Small intestine (tissue), 16 donors: ENCODE measurements at places on chromosomes 12 and 14. TPM values are rescaled to one million over a fixed set of nuclear protein-coding genes. Genes with fewer than 3 reads are reported as not detected.

GRCh38 chr14:90624732-90625400 lies 191.4 kb downstream of the TTC7B start:
- H3K27me3 ChIP-seq: no peaks in the 10 kb centered on the region
- H3K4me3 ChIP-seq: no peak overlapping the region
- no peak for DNase-seq
- H3K36me3 ChIP-seq: no peaks in the 10 kb centered on the region
- H3K4me1 ChIP-seq: no peaks in the 10 kb centered on the region

GRCh38 chr14:84112589-84112988 lies 1417.4 kb upstream of the FLRT2 start:
- H3K4me3 ChIP-seq: no peak overlapping the region
- H3K27me3 ChIP-seq: no peaks in the 10 kb centered on the region
- DNase-seq: no peak
- H3K27ac ChIP-seq: no peak overlapping the region
- H3K36me3 ChIP-seq: no peaks in the 10 kb centered on the region

DNA sequence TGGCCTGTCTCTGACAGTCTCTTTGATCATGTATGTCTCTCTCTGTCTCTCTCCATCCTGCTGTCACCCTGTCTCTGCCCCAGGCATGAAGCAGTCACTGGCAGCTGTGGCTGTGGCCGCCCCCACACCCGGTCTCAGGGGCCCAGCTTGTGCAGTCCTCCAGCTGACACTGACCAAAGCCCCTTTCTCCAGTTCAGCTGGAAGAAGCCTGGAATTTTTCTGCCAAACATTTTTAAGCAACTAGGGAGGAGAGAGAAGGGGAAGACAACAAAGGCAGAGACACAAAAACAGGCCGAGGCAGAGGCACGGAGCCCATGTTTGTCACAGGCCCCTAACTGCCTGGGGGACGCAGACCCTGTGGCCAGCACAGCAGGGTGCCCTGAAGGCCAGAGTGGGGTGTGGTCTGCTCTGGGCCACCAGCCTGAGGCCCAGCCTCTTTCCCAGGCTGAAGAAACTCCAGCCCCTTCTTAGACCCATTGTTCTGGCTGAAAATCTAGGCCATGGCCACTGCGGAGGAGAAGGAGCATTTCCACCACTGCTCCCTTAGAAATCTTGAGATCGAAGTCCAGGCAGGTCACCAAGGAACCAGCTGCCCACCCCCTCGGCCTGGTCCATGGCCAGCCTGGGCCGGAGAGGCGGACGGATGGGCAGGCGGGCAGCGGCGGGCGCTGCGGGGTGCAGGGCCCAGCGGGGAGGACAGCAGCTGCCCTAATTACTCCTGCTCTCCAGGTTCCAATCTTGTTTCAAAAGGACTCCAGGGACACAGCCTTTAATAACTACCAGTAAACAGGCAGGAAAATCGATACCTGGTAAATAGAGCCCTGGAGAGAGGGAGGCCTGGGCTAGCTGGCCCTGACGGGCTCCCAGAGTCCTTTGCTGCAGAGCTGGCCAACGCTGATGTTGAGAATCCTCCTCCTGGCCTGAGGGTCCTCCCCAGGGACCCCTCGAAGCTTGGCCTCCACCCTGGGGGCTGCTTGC lies 14.9 kb downstream of the DTX1 start:
- no peaks in the 10 kb centered on the region for H3K27me3 ChIP-seq
- no peak overlapping the region for H3K4me3 ChIP-seq
- no peak overlapping the region for H3K27ac ChIP-seq
- DNase-seq: no peak
- H3K4me1 ChIP-seq: no peaks in the 10 kb centered on the region

GRCh38 chr14:38777401-38777800 lies 325.6 kb downstream of the SEC23A start:
- no peak overlapping the region for H3K4me3 ChIP-seq
- no peak overlapping the region for H3K27ac ChIP-seq
- no peaks in the 10 kb centered on the region for H3K36me3 ChIP-seq
- H3K27me3 ChIP-seq: no peaks in the 10 kb centered on the region

DNA sequence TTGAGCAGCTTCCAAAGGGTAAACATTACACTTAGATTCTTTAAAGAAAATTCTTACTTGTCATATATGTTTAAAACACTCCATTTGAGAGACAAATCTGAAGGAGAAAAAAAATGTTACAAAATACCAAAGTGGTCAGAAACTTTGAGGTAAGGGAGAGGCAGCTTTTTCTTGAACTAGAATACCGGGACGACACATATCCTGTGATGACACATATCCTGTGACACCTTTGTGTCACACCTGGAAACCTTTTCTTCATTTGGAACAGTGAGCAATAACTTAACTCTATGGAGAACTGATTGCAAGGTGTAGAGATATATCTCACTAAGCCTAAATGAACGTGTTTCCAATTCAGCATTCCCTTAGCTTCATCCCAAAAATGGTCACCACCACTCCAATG lies 4.6 kb upstream of the GRIN2B start:
- no peaks in the 10 kb centered on the region for H3K36me3 ChIP-seq
- DNase-seq: no peak
- no peaks in the 10 kb centered on the region for H3K4me1 ChIP-seq
- H3K27ac ChIP-seq: no peak overlapping the region

DNA sequence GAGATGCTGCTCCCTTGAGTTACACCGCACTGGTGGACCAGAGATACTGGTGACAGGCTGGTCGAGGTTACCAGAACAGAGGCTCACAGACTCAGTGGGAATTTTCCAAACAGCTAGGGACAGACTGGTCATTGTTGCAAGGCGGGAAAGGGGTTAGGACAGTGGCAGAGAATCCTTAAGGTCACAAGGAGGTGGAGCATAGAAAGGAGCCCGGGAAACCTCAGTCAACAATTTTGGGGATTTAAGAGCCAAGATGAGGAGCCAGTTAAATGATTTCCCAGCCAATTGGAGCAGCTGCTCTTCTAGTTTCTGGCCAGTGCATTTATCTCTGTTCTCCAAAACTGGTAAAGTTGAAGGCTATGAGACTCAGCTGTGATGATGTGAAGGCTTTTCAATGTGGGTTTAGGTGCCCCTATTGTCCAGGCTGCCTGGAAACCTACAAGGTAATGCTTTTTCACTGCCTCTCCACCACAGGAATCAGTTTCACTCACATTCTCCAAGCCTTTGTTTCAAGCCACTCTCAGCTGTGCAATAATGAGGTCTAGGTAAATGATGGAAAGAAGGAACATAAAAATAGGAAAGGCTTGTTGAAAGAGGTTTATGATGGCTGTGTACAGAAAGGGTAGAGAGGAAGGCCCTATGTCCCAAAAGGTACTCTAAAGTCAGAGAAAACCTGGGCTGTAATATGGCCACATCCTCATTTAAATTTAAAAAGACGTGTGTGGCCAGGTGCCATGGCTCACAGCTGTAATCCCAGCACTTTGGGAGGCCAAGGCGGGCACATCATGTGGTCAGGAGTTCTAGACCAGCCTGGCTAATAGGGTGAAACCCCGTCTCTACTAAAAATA lies 7.0 kb upstream of the TNS2 start:
- H3K4me3 ChIP-seq: no peak overlapping the region
- no peak overlapping the region for H3K27ac ChIP-seq
- H3K36me3 ChIP-seq: peaks cover 1% of the 10 kb centered on the region
- peaks cover 4% of the 10 kb centered on the region for H3K4me1 ChIP-seq
- DNase-seq: no peak

GRCh38 chr12:64678248-64678647 lies 68.0 kb downstream of the RASSF3 start:
- no peaks in the 10 kb centered on the region for H3K27me3 ChIP-seq
- no peak for DNase-seq
- no peak overlapping the region for H3K4me3 ChIP-seq
- no peaks in the 10 kb centered on the region for H3K36me3 ChIP-seq

- no peak overlapping the region for H3K4me3 ChIP-seq
- peaks cover 13% of the 10 kb centered on the region for H3K4me1 ChIP-seq
- H3K27me3 ChIP-seq: no peaks in the 10 kb centered on the region
- no peak for DNase-seq
- H3K36me3 ChIP-seq: peaks cover 51% of the 10 kb centered on the region
- H3K27ac ChIP-seq: no peak overlapping the region
Observed at GRCh38 chr12:12480074-12480473, 82.6 kb downstream of the DUSP16 start.

GRCh38 chr12:46227616-46228015 lies 41.2 kb downstream of the SLC38A1 start:
- H3K4me1 ChIP-seq: no peaks in the 10 kb centered on the region
- no peak for DNase-seq
- H3K27ac ChIP-seq: no peak overlapping the region
- H3K36me3 ChIP-seq: peaks cover 3% of the 10 kb centered on the region

GRCh38 chr12:1862973-1863372 lies 42.6 kb downstream of the LRTM2 start:
- no peak overlapping the region for H3K4me3 ChIP-seq
- no peaks in the 10 kb centered on the region for H3K27me3 ChIP-seq
- no peak overlapping the region for H3K27ac ChIP-seq

DNA sequence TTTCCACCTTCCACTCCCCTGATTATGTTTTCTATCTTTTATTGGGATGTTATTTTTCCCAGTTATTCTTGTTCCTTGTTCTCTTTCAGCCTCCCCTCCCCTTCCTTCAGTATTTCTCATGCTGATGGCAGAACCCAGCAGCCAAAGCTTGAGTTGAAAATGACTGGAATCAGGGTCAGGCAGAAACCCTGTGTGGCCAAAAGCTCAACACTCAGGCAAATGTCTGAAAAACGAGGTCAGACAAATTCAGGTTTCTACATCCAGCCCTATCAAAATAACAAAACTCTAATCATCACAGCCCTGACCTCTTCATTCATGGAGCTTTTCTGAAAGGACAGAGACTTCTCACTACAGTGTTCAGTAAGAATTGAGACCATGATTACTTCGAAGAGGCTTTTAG lies 134.6 kb downstream of the PTPRR start:
- no peak overlapping the region for H3K4me3 ChIP-seq
- no peak overlapping the region for H3K27ac ChIP-seq
- H3K36me3 ChIP-seq: no peaks in the 10 kb centered on the region
- no peak for DNase-seq
- H3K27me3 ChIP-seq: no peaks in the 10 kb centered on the region
- H3K4me1 ChIP-seq: no peaks in the 10 kb centered on the region

DNA sequence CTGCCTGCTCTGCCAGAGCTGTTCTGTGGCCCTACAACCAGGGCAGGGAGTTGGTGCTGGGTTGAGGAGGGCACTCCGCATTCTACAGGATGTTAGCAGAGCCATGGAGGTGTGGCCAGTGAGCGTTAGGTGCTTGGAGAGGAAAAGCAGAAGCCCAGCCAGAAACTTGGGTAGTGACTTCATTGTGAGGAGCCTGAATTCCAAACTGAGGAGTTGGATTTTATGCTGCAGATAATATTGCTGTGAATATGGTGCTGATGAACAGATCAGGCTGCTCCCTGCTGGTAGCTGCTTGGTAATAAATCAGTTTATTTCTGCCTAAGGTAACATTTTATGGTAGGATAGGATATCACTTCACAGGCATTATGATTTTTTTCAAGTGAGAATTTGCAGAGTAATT lies 7.1 kb upstream of the CCDC175 start:
- no peaks in the 10 kb centered on the region for H3K27me3 ChIP-seq
- no peak overlapping the region for H3K27ac ChIP-seq
- H3K4me1 ChIP-seq: no peaks in the 10 kb centered on the region
- H3K36me3 ChIP-seq: no peaks in the 10 kb centered on the region
- no peak for DNase-seq

DNA sequence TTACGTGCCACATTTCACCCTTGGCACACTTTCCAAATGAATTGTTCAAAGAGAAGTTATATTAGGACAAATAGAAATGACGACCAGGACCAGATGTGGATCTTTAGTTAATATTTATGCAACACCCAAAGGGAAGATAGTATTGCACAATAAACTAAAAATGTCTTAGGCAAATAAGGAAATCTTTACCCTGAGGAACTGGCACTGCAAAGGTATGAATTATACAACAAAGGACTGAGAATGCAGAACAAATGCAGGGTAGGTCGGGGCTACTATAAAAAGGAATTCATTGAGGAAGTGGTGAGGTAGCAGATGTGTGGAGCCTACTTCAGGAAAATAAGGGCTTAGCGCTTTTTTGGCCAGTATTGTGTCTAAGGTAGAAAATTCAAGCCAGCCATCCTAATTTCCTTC lies 3.9 kb upstream of the TMTC2 start:
- DNase-seq: peak; percentile 8
- H3K36me3 ChIP-seq: no peaks in the 10 kb centered on the region
- no peaks in the 10 kb centered on the region for H3K27me3 ChIP-seq
- no peaks in the 10 kb centered on the region for H3K4me1 ChIP-seq
- H3K4me3 ChIP-seq: no peak overlapping the region

GRCh38 chr12:27331291-27331926 lies 1.2 kb upstream of the BMAL2 start:
- no peaks in the 10 kb centered on the region for H3K27me3 ChIP-seq
- H3K27ac ChIP-seq: no peak overlapping the region
- H3K4me1 ChIP-seq: peaks cover 9% of the 10 kb centered on the region
- no peak overlapping the region for H3K4me3 ChIP-seq
- no peaks in the 10 kb centered on the region for H3K36me3 ChIP-seq

- H3K36me3 ChIP-seq: peaks cover 6% of the 10 kb centered on the region
- DNase-seq: no peak
- no peaks in the 10 kb centered on the region for H3K27me3 ChIP-seq
- H3K27ac ChIP-seq: no peak overlapping the region
- H3K4me1 ChIP-seq: peaks cover 4% of the 10 kb centered on the region
- H3K4me3 ChIP-seq: no peak overlapping the region
Observed at GRCh38 chr14:73889376-73889775, 2.7 kb downstream of the ZNF410 start.

DNA sequence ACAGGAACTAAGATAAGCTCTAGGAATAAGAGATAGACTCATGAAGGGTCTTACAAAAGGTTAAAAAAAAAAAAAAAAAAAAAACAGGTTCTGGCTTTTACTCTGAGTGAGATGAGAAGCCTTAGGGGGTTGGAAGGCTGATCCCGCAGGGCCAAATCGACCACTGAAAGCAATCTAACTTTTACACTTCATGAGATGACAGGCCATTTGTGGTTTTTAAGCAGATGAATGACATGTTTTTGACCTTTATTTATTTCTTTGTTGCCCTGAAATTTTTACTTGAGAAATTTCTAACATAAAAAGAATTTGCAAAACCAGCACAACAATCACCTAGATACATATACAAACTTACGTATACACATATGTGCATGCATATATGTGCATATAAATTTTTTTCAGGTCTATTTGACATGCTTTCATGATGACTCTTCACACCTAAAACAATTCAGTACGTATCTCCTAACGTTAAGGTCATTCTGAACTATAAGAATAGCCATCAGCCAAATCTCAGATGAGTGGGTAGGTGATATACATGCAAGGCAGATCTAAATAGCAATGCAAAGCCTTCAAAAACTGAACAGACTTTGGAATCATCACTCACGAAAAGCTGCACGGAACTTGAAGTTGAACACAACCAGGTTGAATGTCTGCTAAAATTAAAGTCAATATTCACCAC lies 87.0 kb downstream of the R3HDM2 start:
- no peak overlapping the region for H3K4me3 ChIP-seq
- no peak overlapping the region for H3K27ac ChIP-seq
- H3K27me3 ChIP-seq: no peaks in the 10 kb centered on the region
- DNase-seq: no peak
- peaks cover 3% of the 10 kb centered on the region for H3K4me1 ChIP-seq
- H3K36me3 ChIP-seq: peaks cover 16% of the 10 kb centered on the region

- H3K4me1 ChIP-seq: no peaks in the 10 kb centered on the region
- no peaks in the 10 kb centered on the region for H3K27me3 ChIP-seq
- H3K4me3 ChIP-seq: no peak overlapping the region
- H3K36me3 ChIP-seq: no peaks in the 10 kb centered on the region
- no peak overlapping the region for H3K27ac ChIP-seq
Observed at GRCh38 chr12:69658203-69658602, 40.9 kb downstream of the BEST3 start.

TBX3 gene
- polyA plus RNA-seq: 104 TPM

ASCL1 gene
- not detected for polyA plus RNA-seq
